Activated CD4-positive, alpha-beta T cell treated with anti-CD3 and anti-CD28 coated beads, Interleukin-2, amount 50 U/mL, for 16 hours (primary cell): ENCODE measurements at places on chromosomes 11 and 22.

- DNase-seq, result no peak
These were observed 1.5 kb upstream of the CD151 start for GRCh38 chr11:831118-831864.

- no peak for DNase-seq
These were observed 28.5 kb upstream of the CSNK1E start for GRCh38 chr22:38345782-38346181.

DNA sequence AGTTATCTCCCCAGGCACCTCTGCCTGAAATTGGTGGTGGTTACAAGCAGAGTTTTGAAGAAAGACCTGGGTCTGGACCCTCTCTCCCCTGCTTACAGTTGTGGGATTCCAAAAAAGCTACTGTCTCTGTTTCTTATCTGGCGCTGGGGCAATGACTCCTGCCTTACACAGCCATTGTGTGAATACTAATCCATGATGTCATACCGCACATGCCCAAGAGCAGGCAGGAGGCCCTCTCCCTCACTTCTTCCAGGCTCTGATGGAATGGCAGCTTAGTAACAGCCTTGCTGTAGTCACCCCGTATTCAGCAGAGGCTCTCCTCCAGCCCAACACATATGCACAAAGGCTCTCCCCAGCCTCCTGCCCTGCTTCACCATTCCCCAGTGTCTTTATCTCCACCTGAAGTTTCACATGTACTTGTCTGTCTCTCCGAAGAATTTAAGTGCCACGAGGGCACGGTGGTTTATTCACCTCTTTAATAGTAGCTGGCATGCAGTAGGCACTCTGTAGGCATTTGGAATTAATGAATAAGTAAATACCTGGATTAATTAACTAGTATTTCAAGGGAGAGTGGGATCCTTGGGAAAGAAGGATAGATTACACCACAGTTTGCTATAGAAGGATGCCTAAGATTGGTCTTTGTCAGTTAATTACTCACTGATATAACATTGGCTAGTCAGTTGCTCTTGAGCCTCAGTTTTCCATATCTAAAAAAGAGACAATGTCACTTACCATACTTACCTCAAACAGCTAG, 165.6 kb downstream of the ETS1 start:
- DNase-seq, result no peak

GRCh38 chr22:19962246-19962908, 20.8 kb upstream of the TXNRD2 start:
- DNase-seq, result peak; percentile 75

- DNase-seq, result no peak
These were observed 75.1 kb upstream of the NUP50 start for GRCh38 chr22:45088576-45088975.

DNA sequence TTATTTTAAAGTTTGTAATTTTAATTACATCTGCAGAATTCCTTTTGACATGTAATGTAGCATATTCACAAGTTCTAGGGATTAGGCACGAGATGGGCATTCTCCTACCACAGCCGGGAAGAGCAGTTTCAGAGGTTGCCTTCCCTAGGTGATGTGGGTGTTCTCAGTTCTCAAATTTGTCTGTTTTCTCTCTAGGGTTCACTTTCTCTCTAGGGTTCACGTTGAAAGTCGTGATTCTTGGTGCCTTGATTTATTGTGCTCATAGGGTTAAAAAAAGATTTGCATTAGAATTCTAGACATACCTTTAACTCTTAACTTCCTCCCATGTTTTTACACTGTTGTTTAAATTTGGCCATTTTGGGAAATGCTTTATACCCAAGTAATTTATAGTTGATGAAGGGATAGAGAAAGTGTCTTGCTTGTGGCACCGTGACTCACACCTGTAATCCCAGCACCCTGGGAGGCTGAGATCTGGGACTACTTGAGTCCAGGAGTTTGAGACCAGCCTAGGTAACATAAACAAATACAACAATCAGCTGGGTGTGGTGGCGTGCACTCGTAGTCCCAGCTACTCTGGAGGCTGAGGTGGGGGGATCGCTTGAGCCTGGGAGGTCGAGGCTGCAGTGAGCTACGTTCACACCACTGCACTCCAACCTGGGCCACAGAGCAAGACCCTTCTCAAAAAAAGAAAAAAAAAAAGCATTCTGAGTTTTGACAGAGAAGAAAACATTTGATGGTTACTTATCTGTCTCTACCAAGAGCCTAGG, 3.6 kb downstream of the MED15 start:
- no peak for DNase-seq

GRCh38 chr11:64400102-64400501, 41.1 kb downstream of the RPS6KA4 start:
- DNase-seq, result no peak

- peak; percentile 44 for DNase-seq
These were observed 469 bp upstream of the OSBP2 start for GRCh38 chr22:30694171-30694639.
